ENCODE measurements at places on chromosomes 16 and 17.

- DNase-seq, result no peak
Observed at GRCh38 chr17:14211801-14212200, 24.9 kb downstream of the CDRT15 start.

GRCh38 chr17:38598536-38598935, 7.2 kb downstream of the SRCIN1 start:
- no peak for DNase-seq

GRCh38 chr17:75090871-75091854, 3.4 kb downstream of the SLC16A5 start:
- no peak for DNase-seq

DNA sequence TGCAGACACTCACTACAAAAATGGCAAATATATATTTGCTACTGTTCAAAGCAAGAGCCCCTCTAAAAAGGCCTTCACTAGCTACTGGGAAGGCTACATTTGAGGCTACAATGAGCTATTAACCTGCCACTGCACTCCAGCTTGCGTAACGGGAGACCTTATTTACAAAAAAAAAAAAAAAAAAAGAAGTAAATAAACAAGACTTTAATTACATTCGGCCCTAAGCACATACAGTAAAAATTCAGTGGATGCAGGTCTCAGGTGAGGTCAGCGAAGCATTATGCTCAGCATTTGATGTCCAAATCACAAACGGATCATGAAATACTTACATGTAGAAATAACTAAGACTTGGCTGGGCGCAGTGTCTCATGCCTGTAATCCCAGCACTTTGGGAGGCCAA, 26.7 kb upstream of the LCMT1 start:
- no peak for DNase-seq

- DNase-seq, result no peak
Observed at GRCh38 chr17:17824783-17825614, 11.8 kb downstream of the SREBF1 start.

DNA sequence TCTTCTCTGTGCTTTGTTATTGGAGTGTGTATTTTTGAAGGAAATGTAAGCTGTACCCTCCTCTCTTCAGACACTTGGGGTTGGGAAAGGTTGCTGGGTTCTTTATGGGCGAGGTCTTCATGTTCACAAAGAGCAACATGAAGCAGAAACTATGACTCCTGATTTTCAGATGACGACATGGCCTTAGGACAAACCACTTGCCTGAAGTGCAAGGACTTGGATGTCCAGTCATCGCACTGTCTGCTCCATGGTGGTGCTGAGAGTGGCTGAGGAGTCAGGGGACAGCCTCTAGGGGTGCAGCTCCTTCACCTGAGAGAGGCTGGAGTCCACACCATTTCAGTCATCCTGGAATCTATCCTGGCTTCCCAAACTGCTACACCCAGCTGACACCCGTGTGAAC, 183.9 kb upstream of the CDH5 start:
- no peak for DNase-seq
